MV-4-11 (cell line): ENCODE measurements at places on chromosomes 3 and 15.

DNA sequence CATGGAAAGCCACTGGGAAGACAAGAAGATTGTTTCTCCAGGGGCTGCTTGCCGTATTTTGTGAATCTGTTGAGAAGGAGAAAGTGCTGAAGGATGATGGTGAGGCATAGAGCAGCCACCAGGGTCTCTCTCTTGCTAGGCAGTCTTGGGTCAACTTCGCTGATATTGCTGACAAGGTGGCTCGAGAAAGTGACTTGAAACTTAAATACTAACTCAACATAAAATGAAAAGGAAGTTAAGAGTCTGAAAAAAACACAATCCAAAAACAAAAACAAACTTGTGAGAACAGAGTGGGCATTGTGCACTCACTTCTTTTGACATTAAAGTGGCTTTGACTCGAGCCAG lies 90.1 kb downstream of the CHST2 start:
- DNase-seq: no peak

- peak; percentile 19 for DNase-seq
Observed at GRCh38 chr3:184361532-184361931, at the start of the genes CLCN2 and POLR2H. Gene CLCN2, minus strand, starts transcription at chr3:184361605. Its CDS starts 126 bp downstream, at chr3:184361479. Gene POLR2H, plus strand, starts transcription at chr3:184361710. Its CDS starts 1,783 bp downstream, at chr3:184363493.

- peak; percentile 13 for DNase-seq
Observed at GRCh38 chr3:468172-468571, 271.6 kb downstream of the CHL1 start.

- DNase-seq: no peak
Observed at GRCh38 chr3:178504128-178504527, 32.1 kb upstream of the KCNMB2 start.

DNA sequence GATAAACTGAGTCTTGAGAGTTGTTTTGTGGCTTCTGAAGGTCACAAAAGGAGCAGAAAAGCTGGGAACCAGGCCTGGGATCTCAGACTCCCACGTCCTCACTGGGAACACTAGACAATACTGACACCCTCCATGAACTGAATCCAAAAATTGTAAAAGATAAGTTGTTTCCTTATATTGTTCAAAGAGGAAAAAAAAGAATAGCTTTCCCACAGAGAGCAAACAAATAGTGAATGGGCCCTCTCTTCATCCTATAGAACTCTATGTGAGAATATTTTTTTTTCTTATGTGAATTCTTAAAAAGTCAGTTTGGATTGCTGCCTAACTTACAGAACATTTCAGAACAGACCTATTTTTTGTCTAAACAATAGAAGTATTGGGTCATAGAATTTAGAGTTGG lies 203.5 kb downstream of the MECOM start:
- DNase-seq: no peak

DNA sequence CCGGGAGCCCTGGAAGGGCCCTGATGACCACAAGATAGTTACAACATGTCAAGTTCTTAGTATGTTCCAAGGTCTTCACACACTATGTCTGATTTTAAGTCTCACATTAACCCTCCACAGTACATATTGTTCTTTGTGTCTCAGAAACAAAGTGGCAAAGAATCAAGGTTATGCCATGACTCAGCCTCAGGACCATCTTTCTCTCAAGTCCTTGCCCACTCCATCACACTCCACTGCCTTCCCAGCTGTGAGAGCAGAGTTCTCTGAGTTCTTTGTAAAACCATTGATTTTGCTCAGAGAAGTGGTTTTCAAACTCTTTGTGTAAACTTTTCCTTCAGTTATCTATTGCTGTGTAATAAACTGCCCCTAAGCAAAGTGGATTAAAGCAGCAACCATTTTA lies 67.9 kb upstream of the C3orf80 start:
- DNase-seq: no peak

DNA sequence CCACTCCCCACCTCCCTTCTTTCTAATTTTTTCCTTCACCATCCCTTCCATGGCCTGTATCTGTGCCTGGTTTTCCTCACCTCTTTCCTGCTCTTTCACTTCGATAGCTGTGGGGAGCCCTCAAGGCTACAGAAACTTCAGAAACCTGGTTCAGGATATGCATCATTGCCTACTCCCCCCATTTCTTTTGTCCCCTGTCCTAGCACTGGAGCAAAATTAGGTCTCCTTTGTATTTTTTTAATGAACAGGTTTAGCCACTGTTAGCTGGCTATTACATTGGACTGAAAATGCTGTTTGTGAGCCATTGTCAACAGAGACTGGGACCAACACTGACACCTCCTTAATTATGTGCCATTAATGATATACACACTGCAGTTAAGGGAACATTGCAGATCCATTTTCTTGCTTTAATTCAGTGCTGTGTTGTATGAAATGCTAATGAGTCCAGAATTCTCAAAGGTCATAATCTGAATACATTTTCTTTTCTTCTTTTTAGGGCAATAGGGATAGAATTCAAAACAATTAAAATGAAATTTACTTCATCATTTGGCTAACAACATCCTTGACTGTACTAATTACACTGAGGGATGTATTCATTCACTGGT lies 138.6 kb downstream of the PDCD6IP start:
- DNase-seq: no peak

DNA sequence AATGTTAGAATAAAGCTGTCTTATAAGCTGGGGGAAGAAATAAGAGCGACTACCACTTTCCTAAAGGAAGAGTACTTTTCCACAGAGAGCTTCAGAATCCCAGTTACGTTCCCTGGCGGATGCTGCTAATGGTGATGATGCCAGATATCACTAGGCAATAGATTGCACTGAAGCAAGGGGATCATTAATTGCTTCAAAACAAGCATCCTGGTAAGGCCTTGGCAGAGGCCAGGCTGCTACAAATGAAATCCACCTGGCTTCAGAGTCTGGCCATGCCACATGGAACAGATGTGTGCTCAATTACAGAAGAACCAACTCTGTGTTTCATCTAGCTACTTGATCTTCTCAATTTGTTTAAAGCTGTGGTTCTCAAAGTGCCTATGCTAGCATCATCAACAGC lies 129.2 kb upstream of the IL12A start:
- no peak for DNase-seq

- DNase-seq: peak; percentile 11
Observed at GRCh38 chr15:65954289-65954741, 85.0 kb downstream of the RAB11A start.

GRCh38 chr3:156530980-156531379 lies 23.9 kb downstream of the SSR3 start:
- no peak for DNase-seq

DNA sequence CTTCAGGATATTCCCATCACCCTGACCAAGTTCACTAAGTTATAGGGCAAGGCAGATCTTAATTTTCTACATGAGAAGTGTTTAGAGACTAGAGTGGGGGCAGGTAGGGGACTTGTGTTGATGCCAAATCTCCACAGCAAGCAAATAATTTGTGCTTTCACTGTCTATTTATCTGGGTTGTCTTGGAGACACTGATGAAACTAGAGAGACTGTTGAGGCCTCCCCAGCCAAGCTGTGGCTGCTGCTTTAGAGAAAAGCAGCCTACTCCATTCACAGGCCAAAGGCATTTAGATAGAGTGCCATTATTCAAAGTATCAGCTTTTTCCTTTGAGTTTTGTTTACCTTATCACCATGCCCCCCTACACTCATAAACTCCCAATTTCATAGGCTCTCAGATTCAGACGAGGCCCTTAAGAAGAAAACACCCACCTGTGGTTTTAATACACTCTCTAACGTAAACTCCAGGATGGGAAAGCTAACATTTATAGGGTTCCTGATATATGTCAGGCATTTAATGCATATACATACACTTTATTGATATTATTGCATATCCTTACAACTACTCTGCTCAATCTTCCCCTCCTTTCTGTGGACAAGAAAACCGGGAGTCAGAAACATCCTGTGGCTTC lies 130.4 kb upstream of the FOXB1 start:
- DNase-seq: no peak

DNA sequence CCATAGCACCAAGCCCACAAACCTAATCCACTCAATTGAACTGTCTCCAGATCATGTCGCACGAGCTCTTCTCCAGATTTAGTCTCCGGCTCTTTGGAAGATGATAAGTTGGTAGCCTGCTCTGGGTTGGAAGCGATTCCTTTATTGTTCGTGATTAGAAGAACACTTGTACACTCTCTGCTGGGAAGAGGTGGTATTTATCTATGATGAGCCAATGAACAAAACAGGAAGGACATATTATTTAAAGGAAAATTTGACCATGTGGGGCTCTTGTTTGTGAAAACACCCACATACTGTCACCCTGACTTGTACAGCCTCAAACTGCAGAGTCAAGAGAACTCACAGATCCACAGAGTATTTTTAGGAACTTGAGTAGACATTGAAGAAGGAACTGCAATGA lies 54.4 kb downstream of the MYZAP start:
- no peak for DNase-seq
